ENCODE measurements at places on chromosomes 13 and 19.

- DNase-seq, result no peak
These were observed 51.5 kb upstream of the GTF3A start for GRCh38 chr13:27372896-27373295.

DNA sequence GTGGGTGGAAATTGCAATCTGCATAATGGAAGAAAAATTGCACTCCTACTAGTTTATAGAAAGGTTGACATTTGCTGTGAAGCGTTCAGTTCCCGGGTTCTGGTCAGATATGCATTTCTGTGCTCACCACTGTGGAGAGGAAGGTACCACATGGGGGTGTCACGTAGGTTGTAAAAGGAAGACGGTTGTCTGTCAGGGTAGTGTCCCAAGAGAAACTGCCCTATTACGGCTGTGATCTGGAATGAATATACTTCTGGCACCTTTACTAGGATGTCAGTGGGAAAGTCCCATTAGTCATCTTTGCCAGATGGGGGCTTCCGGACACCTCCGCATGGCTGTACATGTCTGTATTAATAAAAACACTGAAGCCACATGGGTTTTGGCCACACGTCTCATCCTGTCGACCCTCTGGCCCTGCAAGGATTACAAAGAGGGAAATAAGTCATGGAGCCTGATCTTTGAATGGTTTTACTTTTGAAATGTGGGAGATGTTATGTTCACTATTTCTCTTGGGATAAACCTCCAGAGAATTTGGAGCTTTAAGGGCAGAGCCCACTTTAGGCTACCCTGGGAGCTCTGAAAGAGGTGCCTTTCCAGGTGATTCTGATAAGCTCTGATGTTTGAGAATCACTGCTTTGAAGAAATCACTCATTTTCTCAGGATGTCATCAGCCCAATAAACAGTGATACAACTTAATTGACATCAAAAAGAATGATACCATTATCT is 133.9 kb downstream of the AKAP11 start:
- DNase-seq, result no peak

DNA sequence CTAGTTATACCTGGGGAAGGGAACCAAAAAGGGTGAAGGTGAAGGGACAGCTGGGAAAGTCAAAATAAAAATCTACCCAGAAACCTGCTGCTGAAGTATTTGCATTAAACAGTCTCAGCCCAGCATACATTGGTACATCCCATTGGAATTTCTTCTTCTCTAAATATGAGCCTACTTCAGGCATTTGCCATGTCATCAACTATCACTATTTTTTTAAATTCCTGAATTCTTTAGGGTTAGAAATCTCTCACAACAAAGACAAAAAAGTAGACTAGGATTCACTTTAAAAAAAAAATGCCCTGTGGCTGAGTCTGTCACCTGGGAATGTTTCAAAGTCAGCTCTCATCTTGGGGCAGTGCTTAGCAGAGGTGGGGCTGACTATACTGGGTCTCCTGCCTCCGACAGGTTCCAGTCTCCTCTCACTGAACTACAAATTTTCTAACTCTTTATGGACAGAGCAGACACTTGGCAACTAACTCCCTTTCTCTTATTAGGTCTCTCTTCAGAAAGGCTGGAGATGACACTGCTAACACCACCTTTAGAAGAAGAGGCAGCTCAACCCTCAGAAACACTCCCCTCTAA is 141.2 kb downstream of the LHFPL6 start:
- DNase-seq, result no peak

GRCh38 chr13:109403012-109403421 is 383.4 kb downstream of the IRS2 start:
- no peak for DNase-seq

DNA sequence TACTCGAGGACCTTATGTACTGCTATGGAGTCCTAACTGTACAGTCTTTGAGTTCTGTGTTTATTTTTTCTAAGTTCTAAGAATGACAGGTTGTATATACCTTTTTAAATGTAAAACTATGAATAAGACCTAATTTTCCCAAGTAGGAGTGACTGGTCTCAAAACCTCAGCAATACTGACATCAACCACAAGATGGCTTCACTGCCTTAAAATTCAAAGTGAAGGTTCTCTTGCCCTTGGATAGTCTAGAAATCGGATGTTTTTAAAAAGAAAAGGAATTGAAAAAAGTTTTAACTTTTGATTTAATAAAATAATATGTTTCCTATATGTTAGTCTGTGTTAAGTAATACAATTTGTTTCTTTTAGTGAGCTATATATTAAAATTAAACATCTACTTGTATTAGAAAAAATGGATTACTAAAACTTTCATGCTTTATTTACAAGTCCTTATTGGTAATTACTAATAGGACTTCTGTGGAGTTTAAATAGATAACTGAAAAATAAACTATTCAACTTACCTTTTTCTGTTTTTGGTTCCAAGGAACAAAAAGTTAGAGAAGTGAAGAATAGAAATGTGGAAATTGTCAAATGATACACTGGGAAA is 52.0 kb downstream of the TDRD3 start:
- DNase-seq, result no peak

GRCh38 chr19:44303976-44304568 is 753 bp downstream of the ZNF235 start:
- no peak for DNase-seq

- DNase-seq, result no peak
These were observed 6.8 kb upstream of the UBE2L5 start for GRCh38 chr13:30415430-30416030.

DNA sequence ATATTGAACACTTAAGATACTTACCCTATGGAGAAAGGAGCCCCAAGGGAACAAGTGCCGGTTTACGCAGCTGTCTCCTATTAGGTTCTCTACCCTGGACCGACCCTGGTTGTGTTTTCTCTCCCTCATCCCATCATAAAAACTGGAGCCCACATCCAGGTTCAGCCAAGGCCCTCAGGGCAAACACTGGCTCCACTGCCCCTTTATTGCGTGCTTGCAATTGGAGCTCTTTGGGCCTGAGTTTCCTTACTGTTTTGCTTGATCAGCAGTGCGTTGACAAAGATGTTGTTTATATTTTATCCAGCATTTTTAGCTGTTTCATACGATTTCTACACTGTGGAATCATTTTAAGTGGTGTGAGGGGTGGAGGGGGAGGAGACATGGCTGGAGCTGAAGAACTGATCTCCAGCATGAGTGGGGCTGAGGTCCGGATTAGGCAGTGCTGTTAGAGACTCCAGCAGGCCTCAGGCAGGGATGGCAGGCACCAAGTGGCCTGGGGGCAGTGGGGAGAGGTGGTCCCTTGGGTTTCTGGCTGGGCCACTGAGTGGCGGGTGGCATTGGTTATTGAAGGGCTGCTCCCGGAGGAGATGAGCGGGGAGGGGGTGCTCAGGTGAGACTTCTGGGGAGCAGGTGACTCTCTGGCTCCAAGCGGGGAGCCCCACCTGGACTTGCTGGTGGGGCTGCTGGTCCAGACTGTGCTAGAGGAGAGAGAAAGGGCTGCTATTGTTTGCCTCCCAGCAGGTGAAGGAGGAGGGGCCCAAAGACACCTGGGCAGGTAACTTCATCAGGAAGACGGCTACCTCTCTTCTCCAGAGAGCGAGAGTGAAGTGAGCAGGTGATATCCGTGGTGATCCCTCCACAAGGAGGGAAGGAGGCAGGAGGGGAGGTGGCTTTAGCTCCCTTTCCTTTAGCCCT is 62.4 kb upstream of the RNF113B start:
- DNase-seq, result peak; percentile 12

DNA sequence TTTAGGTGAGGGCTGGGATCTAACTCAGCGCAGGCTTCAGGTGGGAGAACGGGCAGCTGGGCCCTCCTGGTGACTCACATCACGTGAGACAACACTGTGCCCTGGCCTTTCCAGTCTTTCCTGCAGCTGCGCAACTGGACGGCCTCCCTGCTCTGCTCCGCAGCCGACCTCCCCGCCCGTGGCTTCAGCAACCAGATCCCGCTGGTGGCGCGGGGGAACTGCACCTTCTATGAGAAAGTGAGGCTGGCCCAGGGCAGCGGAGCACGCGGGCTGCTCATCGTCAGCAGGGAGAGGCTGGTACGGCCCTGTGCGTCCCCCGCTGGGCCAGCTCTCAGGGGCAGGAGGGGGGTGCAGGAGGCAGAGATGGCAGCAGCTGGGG is 8.8 kb downstream of the SPPL2B start:
- DNase-seq, result no peak

GRCh38 chr13:24253520-24254145 is 55.7 kb upstream of the C1QTNF9 start:
- no peak for DNase-seq

GRCh38 chr19:22606212-22606553 is 27.9 kb upstream of the ZNF492 start:
- DNase-seq, result no peak

DNA sequence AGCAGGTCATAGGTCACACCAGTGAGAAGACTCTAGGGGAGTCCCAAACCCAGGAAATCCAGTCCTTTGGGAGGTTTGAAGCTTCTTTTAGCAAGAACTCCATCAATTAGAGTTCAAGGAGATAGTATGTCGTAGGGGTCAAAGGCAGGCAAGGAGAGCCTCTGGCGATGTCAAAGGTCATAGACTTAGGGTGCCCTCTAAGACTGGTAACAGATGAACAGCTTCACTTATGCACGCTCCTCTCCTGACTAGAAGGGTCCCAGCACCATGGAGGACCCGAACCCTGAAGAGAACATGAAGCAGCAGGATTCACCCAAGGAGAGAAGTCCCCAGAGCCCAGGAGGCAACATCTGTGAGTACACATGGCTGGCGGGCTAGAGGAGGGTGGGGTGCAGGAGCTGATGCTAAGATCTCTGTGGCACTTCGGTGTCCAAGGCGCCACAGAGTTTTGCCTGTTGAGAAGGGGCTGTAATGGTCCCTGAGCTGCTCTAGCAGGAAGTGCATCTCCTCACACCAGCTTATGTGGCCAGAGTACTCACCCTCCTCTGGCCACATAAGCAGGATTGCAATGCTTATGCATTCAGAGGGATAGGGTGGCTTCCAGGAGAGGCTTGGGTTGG is 557 bp downstream of the ZNF576 start:
- no peak for DNase-seq

GRCh38 chr19:17328517-17329365 is 5.9 kb downstream of the ANO8 start:
- DNase-seq, result no peak

GRCh38 chr13:30241532-30241931 is 65.8 kb downstream of the KATNAL1 start:
- DNase-seq, result no peak

GRCh38 chr13:40980461-40980860 is 38.7 kb downstream of the ELF1 start:
- no peak for DNase-seq

GRCh38 chr13:27962982-27963381 is 6.1 kb downstream of the CDX2 start:
- no peak for DNase-seq

All from iPS DF 19.7 (cell line).